ENCODE measurements at places on chromosomes 16 and 17.

DNA sequence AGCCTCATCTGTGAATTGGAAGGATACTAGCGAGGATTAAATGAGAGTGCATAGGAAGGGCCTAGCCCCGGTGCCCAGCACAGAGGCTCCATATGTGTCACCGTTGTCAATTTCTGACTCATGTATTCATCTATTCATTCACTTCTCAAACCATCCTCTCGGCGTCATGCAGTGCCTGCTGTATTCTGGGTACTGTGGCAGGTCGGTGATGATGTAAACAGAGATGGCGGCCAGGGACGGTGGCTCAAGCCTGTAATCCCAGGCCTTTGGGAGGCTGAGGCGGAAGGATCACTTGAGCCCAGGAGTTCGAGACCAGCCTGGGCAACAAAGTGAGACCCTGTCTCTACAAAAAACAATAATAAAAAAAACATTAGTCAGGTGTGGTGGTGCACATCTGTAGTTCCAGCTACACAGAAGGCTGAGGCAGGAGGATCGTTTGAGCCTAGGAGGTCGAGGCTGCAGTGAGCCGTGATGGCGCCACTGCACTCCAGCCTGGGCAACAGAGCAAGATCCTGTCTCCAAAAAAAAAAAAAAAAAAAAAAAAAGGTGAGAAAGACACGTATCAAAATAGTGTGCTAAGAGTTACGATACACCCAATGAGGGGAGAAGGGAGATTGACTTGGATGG lies 4.3 kb upstream of the PPP1R1B start:
- no peak for DNase-seq

GRCh38 chr17:63316100-63316499 lies 130.0 kb downstream of the CYB561 start:
- DNase-seq: no peak

- no peak for DNase-seq
These were observed 71.2 kb downstream of the OMG start for GRCh38 chr17:31225831-31226230.

GRCh38 chr17:55694286-55694910 lies 28.3 kb downstream of the TMEM100 start:
- DNase-seq: no peak

- no peak for DNase-seq
These were observed 9.2 kb upstream of the PRKCB start for GRCh38 chr16:23826528-23827045.

DNA sequence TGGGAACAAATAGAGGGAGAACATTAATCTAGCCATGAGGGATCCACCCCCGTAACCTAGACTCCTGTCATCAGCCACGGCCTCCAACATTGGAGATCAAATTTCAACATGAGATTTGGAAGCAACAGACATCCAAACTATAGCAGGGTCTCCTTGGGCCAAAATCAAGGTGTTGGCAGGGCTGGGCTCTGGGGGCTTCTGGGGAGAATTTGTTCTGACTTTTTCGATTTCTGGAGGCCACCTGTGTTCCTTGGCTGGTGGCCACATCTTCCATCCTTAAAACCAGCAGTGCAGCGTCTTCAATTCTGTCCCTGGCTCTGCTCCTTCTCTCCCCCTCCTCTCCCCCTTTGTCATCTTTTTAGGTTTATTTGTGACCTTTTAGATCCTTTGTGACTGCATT lies 546.2 kb downstream of the WWOX start:
- no peak for DNase-seq

- no peak for DNase-seq
These were observed 111.3 kb downstream of the CHD9 start for GRCh38 chr16:53166099-53166498.
